ENCODE measurements at places on chromosomes 12 and 14. TPM values are rescaled to one million over a fixed set of nuclear protein-coding genes. Genes with fewer than 3 reads are reported as not detected.

Gene SLC6A13
- not detected for total RNA-seq

Gene PCNX4
- 25.1 TPM for total RNA-seq

Gene GALNT16
- 0.08 TPM for total RNA-seq

DNA sequence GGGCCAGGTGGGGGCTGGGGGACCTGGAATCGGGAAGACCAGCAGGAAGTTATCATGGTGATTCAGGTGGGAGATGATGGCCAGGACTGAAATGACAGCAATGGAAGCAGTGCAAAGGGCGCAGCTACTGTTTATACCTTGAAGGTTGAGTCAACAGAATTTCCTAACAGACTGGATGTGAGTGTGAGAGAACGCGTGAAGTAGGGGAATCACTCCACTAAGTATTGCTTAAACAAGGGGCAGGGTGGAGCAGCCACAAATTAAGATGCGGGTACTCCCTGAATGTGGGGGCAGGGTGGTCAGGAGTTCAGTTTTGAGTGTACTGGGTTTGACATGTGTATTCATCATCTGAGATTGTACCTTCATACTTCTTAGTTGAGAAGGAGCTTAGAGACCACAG is 45.1 kb downstream of the MYF5 start:
- DNase-seq: no peak

GRCh38 chr12:57049890-57050289 is at the start of gene MYO1A:
MYO1A (minus strand) TSS chr12:57050129; CDS start chr12:57048323, 1,806 bp downstream.
- DNase-seq: no peak

- no peak for DNase-seq
These were observed 72.3 kb upstream of the KRAS start for GRCh38 chr12:25322918-25323531.

- no peak for DNase-seq
These were observed 38.4 kb upstream of the G2E3 start for GRCh38 chr14:30520536-30520935.

DNA sequence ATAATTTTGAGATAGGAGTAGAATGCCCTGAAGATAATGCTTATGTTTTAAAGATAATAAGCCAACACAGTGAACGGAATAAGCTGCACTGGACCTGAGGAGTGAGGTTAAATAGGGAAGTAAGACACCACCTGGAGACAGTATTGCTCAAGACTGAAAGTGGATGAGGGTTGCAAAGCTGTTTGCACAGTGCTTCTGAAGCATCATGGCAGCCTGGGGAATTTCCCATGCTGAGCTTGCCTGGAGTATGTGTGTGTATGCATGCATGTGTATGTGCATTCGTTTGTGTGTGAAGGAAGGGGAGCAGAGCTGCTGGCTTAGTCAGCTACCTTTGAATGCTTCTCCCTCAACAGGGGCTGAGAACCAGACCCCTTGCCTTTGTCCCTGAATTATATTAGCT is 35.8 kb downstream of the BHLHE41 start:
- no peak for DNase-seq

GRCh38 chr12:87690236-87690810 is 338.9 kb downstream of the C12orf50 start:
- no peak for DNase-seq

- DNase-seq: no peak
These were observed 22.9 kb downstream of the SPTLC2 start for GRCh38 chr14:77593501-77593961.

DNA sequence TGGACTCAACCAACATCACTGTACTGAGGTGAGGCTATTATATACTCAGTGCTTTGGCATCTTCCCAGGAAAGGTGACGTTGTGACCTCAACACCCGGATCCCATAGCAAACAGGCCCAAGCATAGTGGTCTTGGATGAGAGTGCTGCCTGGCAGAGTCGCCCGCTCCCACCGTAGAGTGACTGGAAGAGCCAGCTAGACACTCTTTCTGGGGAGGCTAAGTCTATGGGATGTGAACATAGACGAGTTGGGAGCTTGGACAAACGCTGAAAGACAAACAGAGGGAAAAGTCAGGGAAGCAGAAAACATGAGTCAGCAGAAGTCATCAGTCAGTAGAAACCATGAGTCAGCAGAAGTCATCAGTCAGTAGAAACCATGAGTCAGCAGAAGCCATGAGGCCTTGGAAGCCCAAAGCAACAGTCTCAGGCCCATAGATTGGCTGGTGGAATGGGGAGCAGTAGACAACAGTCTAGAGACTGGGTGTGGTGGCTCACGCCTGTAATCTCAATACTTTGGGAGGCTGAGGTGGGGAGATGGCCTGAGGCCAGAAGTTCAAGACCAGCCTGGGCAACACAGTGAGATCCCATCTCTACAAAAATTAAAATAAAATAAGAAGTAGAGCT is 66.4 kb upstream of the MAP1LC3B2 start:
- DNase-seq: no peak

GRCh38 chr12:91222746-91223145 is 40.1 kb upstream of the DCN start:
- DNase-seq: no peak

DNA sequence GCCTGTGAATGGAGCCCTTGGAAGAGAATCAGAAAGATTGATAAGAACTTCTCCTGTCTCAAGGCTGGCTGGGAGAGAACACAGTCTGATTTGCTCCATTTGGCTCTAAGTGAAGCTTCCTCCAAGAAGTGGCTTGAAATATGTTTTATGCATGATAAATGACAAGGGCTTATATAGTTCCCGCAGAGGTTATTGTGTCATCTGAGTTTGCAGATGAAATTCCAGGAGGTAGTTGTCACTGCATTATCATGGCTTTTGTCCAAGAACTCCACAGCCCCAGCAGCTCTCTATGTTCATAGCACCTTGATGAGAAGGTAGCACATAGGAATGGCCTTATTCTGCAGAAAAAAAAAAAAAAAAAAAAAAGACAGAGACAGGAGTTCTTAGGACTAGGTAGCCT is 108.5 kb downstream of the DACT1 start:
- no peak for DNase-seq
